ENCODE measurements at places on chromosomes 5 and 9.
A peak's percentile ranks its signal among the peaks of the same experiment; 100 is the strongest.

GRCh38 chr5:52817818-52818217, 30.1 kb downstream of the ITGA1 start:
- DNase-seq = no peak

GRCh38 chr5:146697211-146697610, 181.2 kb upstream of the GPR151 start:
- no peak for DNase-seq

- no peak for DNase-seq
Measured at GRCh38 chr5:116032094-116032517, at the start of gene ARL14EPL. TSS of gene ARL14EPL (plus strand) at chr5:116032472. CDS start at chr5:116051466, 18,994 bp downstream.

GRCh38 chr9:115306865-115307264, 188.9 kb upstream of the TNC start:
- no peak for DNase-seq

DNA sequence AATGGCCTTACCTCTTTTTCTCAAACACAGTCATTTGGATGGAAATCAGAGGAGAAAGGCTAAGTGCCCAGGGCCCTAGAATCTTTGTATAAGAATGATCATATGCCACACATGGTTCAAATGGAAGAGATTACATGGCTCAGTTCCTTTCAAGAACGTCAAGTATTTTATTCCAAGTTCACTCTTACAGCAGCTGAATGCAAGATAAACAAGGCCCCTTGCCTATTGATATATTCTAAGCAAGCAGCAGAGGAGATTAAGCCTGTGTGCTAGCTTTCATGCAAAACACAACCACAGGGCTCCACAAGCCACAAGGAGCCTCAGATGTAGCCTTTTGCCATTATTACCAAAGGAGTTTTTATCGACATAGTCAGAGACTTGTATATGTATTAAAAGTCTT, 55.3 kb upstream of the SLCO6A1 start:
- peak; percentile 27 for DNase-seq

DNA sequence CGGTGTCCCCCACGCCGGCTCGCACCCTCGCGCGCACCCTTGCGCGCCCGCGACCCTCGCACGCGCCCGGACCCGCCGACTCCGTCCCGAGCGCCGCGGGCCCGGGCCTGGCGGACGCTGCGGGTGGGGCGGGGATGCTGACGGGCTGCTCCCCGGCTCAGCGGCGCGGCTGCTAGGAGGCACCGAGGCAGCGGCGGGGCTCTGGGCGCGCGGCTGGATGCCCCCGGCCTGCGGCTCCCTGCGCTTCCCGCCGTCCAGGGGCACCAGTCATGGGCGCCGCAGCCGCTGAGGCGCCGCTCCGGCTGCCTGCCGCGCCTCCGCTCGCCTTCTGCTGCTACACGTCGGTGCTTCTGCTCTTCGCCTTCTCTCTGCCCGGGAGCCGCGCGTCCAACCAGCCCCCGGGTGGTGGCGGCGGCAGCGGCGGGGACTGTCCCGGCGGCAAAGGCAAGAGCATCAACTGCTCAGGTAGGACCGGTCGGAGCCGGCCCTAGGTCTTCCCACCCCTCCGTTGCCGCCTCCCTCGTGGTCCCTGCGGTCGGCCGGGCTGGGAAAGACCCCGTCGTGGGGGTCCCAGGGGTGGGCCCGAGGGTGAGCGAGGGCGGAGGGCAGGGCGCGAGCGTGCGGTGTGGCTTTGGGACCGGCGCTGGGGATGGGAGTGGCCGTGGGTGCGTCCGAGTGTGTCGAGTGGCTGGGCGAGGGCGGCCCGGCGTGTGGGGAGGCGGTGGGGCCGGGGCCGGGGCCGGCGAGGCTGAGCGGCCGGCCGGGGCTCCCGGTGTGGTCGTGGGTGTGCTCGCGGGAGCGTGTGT, 530 bp downstream of the TMEFF1 start:
- no peak for DNase-seq

DNA sequence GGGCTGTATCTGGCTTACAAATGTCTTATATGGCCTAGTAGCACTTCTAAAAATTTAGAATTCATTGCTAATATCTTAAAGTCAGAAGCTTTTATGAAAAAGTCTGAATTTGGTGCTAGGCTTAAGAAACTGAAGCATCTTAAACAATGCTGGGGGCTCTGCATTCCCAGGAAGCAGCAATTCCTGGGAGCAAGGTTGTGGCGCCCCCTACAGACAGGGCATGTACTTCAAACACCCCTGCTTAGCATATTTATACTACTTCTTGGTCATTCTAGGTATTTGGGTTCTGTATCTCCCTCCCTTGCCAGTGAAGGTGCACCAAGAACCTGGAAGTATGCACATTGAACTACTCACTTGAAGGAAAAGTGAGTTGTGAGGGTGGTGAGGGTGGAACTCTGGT, 64.6 kb upstream of the GRIA1 start:
- no peak for DNase-seq

- DNase-seq = no peak
Measured at GRCh38 chr5:134070725-134071613, 43.5 kb upstream of the TCF7 start.

GRCh38 chr5:107957051-107957450, 286.3 kb upstream of the EFNA5 start:
- no peak for DNase-seq

GRCh38 chr5:68458416-68459021, 243.0 kb downstream of the PIK3R1 start:
- no peak for DNase-seq

DNA sequence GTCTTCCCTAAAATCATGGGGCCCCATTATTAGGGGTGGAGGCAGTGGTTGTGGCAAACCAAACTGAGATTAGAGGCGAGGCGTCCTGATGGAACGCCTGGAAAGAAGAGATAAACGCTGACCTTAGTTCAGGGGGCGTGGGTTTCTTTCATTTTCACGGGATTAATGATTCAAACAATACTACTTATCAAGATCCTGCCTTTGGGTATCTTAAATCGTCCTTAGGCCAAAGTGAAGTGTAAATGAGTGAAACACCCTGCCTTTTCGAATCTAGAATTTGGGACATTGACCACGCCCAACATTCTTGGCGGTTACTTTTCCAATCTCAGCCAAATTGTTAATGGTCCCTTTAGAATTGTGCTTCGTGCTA, 1.0 kb upstream of the UBTD2 start:
- DNase-seq = no peak

DNA sequence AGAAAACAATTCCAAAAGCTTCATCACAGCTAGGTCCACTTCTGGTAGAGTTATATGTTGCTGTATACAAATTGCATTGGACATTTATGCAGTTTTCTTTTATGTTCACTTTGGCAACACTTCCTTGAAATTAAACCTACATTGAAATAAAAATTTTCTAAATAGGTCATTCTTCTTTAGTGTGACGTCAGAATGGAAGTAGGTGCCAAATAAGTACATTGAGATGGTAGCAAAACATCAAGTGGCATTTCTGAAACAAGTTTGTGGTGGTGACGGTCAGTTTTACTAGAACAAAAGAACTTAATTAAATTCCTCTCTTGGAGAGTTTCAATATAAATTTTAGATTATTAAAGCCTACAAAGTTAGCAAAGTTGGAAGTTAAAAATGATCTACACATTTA, 895.1 kb downstream of the CDH9 start:
- no peak for DNase-seq

GRCh38 chr5:38650540-38650939, 94.1 kb upstream of the LIFR start:
- no peak for DNase-seq

DNA sequence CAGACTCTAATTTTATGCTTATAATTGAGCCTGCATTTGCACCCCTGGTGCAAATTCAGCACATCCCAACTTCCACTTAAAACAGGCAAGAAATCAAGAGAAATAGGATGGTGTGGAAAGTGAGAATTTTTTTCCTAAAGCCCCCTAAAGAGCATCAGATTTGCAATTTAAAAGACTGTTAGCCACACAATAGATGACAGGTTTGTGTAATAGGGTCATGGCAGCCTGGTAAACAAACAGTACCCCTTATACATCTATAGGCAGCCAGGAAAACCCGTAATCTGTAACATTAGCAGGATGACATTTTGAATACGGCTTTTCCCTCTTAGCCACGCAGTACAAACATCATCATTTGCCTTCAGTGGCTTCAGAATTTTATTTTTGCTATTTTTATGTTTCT, 17.2 kb downstream of the EBF1 start:
- no peak for DNase-seq

DNA sequence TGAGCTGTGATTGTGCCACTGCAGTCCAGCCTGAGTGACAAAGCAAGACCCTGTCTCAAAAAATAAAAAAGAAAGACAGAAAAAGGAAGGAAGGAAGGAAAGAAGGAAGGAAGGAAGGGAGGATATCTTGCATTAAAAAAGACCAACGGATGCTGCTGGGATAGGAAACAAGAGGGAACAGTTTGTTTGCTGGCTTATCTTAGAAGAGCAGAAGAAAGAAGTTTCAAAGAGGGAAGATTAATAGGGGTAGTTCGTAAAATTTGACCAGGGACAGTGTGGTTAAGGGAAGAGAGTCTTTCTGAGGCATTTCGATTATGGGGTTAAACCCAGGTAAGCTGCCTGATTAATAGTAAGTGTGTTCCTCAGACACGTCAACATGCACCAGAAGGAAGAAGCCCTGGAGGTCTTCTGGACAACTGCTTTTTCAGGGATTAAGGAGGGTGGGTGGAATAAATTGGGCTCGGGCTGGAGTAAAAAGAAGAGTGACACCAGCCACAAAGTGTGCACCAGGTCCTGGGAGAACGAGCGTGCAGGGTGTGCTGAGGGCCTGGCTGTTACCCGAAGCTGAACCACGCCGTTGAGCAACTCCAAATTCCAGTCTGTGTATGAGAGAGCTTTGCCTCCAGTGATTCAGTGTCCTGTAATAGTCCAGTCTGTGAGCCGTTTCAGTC, 24.8 kb downstream of the FYB1 start:
- no peak for DNase-seq

DNA sequence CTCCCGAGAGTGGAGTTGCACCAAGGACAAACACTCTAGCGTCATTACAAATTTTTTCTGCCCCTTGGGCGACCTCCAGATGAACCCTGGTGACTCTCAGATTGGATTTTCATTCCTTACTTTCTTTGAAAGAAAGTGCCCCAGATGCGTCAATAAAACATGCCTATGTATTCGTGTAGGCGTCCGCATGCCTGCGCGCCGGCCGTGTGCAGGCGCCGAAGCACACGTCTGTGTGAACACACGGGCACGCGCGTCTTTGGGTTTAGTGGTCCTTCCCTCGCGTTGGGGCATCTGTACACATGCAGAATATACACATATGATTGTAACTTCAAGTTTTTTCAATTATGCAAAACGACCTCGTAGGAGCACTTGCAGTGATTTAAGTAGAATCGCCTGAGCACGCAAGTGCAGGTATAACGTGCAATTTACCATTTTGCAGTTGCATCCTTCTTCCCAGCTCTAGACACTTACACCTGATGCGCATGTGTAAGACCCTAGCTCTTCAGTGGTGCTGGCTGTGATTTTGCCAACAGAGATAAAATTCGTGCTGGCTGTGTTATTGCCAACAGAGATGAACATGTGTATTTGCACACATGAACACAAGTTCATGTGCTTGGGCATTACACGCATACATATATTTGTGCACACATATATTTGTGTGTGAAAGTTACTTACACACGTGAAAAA, 1.9 kb upstream of the LHX2 start:
- DNase-seq = no peak

DNA sequence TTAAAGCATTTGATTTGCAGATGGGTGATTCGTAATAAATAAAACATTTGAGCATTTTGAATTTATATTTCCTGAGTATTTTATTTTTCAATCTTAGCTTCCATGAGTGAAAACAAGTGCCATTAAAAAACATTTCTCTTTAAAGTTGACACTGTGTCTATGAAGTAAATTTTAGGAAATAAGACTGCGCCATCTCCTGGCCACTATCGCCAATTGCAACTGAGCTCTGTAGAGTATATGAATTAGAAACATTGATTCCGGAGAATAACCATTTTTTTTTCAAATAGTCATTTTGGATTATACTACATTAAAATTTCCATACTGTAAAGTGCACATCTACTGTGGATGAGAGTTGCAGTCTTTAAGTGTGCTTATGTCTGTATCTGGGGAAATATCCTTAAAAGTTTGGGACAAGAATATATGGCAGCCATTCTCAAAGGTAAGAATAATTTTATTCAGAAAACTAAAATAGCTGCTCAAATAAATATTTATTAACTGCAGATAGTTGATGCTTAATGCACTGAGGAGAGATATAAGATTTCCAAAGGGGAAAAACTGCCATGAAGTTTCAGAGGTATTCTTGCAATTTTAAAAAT, 5.9 kb downstream of the DMRTA1 start:
- no peak for DNase-seq

DNA sequence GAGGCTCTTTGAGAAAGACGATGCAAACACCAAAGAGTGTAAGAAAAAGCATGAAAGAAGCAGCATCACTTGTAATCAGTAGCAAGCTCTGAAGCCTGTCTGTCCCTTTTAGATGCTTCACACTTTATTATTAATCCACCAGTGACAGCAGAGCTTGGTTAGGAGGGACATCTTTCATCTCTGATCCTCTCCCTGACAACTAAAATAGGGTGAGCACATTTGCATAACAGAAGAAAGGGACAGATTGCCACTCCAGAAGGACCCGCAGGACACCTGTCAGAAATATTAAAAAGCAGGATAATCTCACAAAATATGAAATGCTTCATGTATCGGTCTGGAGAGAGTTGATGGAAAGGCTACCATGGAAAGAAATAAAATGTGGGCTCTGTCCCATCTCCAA, 71.4 kb upstream of the MAP1B start:
- DNase-seq = no peak

GRCh38 chr9:12838546-12838945, 63.7 kb downstream of the LURAP1L start:
- DNase-seq = no peak

DNA sequence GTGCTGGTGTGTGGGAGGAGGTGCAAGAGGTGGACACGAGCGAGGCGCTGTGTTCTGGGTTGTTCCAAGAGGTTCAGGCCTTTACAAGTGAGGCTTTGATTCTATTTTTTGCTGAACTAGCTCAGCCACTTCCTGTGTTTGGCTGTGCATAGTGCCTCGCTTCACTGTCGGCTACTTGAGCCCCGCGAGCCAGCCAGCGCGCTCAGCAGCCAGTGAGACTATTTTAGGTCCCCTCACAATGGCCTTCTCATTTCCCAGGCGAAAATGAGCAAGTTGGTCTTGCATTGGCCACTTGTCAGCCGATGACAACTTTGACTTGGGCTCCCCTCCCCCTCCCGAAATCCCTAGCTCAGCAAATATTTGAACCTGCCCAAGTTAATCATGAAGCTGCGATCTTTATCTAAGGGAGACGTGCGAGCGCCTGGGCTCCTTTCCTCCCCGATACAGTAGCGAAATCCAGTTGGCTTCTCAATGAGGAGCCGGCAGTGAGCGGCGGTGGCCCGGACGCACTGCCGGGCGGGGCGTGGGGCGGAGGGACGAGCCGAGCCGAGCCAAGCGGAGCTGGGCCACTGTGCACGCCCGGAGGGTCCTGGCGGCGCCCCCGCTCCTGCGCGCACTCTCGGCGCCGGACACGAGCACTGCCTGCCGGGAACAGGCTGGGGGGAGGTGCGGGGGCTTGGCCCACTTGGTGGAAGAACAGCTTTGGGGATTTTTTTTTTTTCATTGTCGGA, 72.6 kb downstream of the PIK3R1 start:
- DNase-seq = peak; percentile 25

- DNase-seq = peak; percentile 1
Measured at GRCh38 chr5:68459093-68459809, 243.7 kb downstream of the PIK3R1 start.

GRCh38 chr5:113218200-113218599, 216.6 kb downstream of the TSSK1B start:
- DNase-seq = no peak

- DNase-seq = no peak
Measured at GRCh38 chr5:40653221-40654022, 26.3 kb upstream of the PTGER4 start.

Data from DMS79 (cell line).